Tongue (tissue), 3 donors: ENCODE measurements at places on chromosomes 11 and 22.
A peak's percentile ranks its signal among the peaks of the same experiment; 100 is the strongest.

- DNase-seq, result no peak
These were observed 61.6 kb downstream of the DYNC2H1 start for GRCh38 chr11:103170865-103171264.

DNA sequence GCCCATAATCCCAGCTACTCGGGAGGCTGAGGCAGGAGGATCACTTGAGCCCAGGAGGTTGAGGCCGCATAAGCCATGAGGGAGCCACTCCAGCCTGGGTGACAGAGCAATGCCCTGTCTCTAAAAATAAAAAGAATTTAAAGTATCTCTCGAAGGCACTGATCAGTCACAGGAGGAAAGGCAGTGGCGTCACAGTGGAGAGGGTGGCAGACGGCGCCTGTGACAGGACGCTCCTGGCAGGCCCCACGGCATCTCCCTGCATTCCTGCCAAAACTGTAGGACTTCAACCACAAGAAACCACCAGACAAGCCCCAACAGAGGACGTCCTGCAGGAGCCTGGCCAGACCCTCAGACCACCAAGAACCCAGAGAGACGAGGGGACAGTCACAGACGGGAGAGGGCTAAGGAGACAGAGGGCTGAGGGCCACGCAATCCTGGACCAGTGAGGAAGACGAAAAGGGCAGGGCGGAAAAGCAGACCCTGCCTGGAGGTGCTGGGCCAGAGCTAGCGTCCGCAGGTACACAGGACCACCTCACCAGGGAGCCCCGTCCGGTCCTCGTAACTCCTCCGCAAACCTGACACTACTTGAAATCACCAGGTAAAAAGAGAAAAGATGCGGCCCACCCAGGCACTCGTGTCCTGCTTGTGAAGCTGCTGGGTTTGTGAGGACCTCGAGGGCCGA, 5.9 kb downstream of the RNH1 start:
- no peak for DNase-seq

- DNase-seq, result no peak
These were observed 133.0 kb downstream of the ATG16L2 start for GRCh38 chr11:72947229-72947628.

DNA sequence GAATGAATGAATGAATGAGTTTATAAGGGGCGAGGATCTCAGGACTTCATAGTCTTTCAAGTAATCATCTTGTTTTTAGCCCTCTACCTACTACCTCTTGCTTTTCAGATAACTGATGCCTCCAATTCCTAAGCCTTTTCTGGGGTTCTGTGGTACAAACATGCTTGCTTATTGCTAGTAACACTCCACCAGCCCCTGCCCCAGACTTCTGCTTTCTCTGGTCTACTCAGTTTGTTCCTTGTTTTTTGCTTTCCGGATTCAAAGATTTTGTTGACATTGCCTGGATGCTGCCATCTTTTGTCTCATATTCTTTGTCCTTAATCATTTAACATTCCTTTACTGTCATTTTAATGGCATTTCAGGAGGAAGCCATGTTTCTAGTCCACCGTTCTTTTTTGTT, 8.9 kb upstream of the TMEM9B start:
- no peak for DNase-seq

DNA sequence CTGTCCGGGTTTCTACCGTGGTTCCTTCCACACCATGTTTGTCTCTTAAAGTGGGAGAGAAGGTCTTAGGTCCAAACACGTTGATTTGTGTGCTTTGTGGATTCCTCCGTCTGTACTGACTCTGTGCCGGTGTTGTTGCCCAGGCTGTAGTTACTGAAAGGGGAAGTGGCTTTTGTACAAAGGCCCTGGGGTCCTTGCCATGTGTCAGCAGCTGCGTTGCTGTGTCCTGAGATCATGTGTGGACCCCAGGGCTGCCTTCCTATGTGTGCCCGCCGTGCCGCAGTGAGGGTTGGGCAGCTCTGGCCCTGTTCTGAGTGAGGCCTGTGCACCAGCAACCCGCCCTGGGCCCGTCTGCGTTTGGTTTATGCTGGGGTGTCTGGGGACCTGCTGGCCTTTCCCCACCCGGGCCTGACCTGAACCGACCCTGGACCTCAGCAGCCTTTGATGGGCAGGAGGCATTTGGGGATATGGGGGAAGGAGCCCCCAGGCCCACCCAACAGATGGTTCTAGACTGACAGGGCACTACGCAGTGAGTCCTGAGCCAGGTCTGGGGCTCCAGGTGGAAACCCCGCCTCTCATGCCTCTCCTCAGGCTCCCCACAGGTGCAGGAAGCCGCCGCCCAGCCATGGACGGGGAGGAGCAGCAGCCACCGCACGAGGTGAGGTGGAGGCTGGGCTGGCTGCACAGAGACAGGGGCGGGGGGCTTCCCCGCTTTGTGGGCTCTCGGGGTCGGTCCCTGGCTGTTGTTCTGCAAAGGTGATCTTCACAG, 6.9 kb downstream of the TRABD start:
- DNase-seq, result no peak

DNA sequence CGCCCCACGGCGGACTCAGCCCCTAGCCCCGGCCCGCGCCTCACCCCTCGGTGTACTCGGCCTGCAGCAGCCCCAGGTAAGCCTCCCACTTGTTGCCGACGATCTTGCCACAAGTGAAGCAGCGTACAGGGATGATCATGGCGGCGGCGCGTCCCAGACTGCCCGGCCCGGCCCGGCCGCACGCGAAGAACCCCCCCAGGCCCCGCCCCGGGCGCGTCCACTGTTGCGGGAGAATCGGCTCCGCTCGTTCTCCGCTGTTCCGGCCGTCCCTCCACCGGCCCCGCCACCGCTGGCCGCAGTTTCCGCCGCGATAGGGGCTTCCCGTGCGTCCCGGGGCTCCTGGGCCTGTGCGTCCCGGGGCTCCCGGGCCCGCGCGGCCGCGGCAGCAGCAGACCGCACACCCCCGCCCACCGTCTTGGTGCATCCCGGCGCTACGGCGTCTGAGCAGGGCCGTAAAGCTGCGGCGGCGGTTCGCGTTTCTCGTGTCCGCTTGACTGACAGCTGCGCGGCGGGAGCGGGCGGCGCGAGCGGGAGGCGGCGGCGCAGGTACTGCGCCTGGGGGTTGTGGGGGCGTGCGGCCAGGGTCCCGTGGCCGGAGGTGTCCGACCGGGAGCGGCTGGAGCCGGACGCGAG, at the start of the genes POLR2L and TSPAN4:
Gene POLR2L, minus strand, starts transcription at position 160 of the 633 bp plus-strand sequence. Its CDS starts 21 bp downstream, at position 139.
Gene TSPAN4, plus strand, starts transcription at position 483 of the 633 bp plus-strand sequence. CDS start 7,453 bp downstream, outside the sequence.
- peak; percentile 94 for DNase-seq

DNA sequence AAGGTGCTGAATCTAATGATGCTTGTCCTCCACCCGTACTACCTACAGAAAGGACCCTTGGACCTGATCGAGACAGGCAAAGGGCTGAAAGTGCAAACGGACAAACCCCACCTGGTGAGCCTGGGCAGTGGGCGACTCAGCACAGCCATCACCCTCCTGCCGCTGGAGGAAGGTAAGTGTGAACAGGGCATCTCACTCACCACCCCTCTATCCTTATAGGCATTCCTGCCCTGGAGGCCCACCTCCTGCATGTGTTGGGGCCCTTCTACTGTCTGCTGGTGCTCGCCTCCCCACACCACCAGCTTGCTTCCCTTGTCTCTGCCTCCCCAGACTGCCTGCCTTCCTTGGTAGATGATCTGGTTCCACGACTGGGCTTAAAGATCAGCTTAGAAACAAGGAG, 7.1 kb downstream of the PHLDB1 start:
- DNase-seq, result no peak

- DNase-seq, result peak; percentile 66
These were observed 8.9 kb upstream of the PPP2R1B start for GRCh38 chr11:111774955-111775710.

DNA sequence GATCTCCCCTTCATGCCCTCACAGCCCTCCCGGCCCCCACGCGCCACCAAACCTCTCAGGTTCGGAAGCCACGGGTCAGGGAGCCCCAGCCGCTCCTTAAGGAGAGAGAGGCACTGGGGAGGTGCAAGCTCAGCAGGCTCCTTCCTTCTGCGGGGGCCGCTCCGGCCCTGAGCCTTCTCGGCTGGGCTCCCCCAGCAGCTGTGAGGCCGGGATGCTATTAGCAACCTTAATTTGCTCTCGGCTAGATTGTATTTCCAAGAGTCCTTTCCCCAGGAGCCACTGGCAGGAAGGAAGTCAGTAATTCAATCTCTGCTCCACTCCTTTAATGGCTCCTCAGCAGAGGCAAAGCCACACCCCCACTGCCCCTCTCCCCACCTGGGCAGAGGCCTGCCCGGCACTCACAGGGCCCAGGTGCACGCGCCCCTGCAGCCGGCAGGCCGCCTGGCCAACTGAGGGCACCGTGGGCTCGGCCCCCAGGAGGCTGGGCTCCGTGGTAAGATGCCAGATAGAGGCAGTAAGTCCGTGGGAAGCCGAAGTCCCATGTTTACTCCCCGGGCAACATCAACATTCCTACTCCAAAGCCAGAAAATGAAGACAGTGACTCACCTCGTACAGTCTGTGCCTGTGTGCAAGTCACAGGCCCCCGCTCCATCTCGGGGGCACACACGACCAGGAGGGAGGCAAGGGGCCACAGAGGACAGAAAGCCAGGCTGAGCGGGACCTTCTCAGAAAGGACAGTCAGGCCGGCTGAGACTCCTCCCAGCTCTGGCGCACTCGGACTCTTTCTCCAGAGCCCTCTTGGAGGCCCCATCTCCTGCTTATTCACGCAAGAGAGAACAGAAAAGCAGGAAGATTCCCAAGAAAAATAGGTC, 5.2 kb downstream of the IGSF9B start:
- DNase-seq, result peak; percentile 69

DNA sequence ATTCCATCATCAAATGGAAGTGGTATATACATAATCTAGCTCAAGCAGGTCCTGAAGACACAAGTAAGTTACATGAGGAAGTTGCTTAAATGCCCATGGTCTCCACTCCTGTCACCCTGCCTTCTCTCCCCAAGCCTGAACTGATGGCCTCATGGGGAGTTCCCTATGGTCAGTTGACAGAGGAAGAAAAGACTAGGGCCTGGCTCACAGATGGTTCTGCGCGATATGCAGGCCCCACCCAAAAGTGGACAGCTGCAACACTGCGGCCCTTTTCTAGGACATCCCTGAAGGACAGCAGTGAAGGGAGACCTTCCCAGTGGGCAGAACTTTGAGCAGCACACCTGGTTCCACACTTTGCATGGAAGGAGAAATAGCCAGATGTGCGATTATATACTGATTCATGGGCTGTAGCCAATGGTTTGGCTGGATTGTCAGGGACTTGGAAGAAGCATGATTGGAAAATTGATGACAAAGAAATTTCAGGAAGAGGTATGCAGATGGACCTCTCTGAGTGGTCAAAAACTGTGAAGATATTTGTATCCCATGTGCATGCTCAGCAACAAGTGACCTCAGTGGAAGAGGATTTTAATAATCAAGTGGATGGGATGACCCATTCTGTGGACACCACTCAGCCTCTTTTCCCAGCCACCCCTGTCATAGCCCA, 17.3 kb upstream of the CD82 start:
- no peak for DNase-seq

DNA sequence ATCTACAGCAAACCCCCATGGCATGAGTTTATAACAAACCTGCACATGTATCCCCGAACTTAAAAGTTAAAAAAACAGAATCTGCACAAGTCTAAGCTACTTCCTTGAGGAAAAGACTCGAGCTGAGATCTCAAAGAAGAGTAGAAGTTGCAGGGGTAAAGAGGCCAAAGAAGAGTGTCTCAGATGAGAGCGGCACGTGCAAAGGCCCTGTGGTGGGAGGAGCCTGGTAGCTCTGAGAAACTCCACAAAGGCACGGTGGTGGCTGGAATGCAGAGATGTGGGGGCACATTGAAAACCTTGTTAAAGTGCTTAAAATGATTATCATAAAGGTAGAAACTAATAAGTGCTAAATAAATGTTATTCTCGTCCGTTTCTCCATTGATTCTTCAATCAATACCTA, 103.2 kb upstream of the GRK3 start:
- DNase-seq, result no peak

- peak; percentile 49 for DNase-seq
These were observed 116.2 kb downstream of the ETS1 start for GRCh38 chr11:128471138-128471661.

GRCh38 chr11:74485868-74486267, 7.7 kb downstream of the LIPT2 start:
- DNase-seq, result no peak

GRCh38 chr11:35272391-35272902, 133.5 kb downstream of the CD44 start:
- no peak for DNase-seq

DNA sequence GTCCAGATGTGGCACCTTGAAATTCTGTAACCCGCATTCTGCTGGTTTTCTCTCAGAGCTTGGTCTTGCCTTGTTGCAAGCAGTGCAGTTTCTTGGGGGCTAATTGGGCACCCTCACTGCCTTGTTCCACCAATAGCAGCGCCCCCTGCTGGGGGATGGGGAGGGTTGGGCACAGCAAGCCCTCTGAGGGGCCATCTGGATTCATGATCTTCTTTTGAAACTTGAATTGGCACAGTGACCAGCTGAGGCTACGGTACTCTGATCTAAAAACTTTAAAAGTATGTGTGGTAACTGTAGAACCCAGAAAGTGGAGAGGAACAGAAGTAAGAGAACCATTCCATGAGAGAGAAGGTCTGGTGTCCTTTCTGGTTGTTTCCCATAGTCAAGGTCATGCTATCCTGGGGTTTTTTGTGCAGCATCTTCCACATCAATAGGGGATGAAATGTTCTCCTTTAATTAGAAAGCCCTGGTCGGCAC, 64.2 kb downstream of the MED15 start:
- no peak for DNase-seq

GRCh38 chr22:33324228-33324627, 266.0 kb upstream of the SYN3 start:
- no peak for DNase-seq

DNA sequence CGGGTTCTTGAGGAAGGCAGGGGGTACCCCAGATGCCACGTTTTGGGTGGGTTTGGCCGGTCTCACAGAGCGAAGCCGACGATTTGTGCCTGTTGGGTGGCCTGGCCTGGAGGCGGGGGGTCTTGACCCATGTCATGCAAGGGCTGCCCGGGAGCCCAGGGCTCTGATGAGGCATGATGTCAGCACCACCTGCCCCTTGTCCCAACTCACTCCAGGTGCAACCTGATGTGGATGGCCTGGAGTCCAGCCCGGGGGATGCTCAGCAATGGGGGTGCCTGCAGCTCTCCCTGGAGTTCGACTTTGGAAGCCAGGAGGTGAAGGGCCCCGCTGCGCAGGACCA, 851 bp downstream of the SYT8 start:
- no peak for DNase-seq

GRCh38 chr11:27295928-27296327, 67.1 kb downstream of the CCDC34 start:
- no peak for DNase-seq

- peak; percentile 86 for DNase-seq
These were observed 8.4 kb upstream of the SLC2A11 start for GRCh38 chr22:23849009-23850006.

- DNase-seq, result peak; percentile 63
These were observed 105.7 kb downstream of the RASSF10 start for GRCh38 chr11:13114566-13115379.

GRCh38 chr22:38724926-38725571, 19.3 kb downstream of the GTPBP1 start:
- no peak for DNase-seq
